NCI-H1436 (cell line): ENCODE measurements at places on chromosomes 2 and 18.

- peak; percentile 84 for DNase-seq
Measured at GRCh38 chr18:75915941-75916623, 488.6 kb upstream of the SMIM21 start.

DNA sequence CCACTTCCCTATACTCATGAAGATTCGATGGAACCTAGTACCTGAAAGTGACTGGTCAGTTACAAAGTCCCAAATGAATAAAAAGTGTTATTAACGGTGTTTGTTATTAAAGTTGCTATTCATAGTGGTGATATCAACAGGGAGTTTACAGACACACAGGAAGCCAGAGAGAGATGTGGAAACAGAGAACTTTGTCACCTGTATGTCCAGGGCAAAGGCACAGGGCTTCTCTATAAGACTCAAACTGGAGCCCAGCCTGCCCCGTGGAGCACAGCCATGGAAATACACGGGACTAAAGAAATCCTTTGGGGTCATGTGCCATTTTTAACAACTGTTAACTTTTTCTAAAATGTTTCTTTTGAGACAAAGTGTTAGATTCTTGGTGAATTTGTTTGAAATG lies 68.5 kb downstream of the KLF7 start:
- DNase-seq: no peak

GRCh38 chr2:200796561-200796960 lies 15.1 kb upstream of the BZW1 start:
- DNase-seq: no peak

DNA sequence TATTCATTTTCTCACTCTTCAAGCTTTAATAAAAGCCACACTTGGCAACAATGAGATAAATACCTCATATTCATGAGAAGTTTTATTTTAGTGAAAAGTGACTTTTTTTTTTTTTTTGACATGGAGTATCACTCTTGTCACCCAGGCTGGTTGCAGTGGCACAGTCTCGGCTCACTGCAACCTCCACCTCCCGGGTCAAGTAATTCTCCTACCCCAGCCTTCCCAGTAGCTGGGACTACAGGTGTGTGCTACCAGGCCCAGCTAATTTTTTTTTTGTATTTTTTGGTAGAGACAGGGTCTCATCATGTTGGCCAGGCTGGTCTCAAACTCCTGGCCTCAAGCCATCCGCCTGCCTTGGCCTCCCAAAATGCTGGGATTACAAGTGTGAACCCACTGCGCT lies 47.0 kb downstream of the FRZB start:
- no peak for DNase-seq

GRCh38 chr2:9087121-9087681 lies 83.7 kb upstream of the MBOAT2 start:
- no peak for DNase-seq
